ENCODE measurements at places on chromosomes 1 and 21.

- no peak for DNase-seq
These were observed 52.3 kb downstream of the C1orf198 start for GRCh38 chr1:230816018-230816417.

GRCh38 chr1:110615548-110616130 is 9.5 kb upstream of the KCNA2 start:
- peak; percentile 54 for DNase-seq

DNA sequence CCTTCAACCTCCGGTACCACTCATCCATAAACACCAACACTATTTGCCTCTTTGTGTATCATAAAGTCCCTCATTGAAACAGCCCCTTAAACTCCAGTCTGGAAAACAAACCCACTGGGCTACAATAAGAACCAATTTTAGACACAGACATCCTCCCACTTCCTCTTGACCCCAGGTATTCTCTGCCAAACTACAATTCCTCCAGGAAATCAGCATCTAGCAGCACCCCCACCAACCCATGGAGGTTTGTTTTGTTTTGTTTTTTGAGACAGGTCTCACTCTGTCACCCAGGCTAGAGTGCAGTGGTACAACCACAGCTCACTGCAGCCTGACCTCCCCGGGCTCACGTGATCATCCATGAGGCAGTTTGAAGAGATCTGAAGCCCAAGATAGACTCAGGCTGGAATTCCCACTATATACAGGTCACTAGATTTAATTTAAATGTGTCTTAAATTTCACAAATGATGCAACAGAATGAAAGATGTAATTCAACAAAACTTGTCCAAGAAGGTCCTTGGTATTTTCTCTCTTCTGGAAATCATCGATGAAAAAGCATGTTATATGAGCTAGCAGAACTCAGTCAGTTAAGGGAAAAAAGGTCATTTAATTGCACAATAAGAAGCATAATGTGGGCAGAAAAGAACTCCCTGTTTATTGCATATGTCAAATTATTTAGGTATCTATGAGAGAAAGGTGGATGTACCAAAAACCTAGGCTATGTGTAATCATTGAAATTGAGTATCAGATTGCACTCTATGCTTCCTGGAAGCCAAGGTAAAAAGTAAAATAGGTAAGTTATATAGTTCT is 30.3 kb downstream of the TCP10L start:
- DNase-seq, result no peak

DNA sequence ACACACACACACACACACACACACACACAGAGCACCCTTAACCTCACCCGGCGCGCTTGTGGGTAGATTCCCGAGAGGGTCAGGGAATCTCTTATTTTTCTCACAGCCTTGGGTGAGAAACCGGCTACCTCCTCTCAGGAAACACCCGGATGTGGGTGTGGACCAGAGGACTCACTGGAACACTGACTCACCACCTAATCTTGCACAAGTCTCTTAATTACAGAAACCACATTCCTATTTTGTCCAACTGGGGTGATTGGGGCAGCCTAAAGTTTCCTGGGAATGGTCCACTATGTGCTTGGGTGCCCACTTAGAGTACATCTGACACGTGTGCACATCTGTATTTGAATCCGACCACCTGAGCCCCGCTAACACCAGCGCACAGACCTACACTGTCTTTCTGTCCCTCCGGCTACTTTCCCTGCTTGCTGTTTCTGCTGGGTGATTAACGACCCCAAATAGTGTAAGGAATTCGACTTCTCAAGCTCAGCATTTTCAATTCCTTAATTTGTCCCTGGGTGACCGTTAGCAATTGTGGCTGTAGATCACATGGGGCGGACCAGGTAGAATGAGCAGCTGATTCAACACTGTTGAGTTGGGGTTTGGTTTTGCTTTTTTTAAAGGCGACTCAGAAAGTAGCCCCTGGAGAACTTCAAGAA is 14.0 kb upstream of the TBX15 start:
- DNase-seq, result no peak

GRCh38 chr21:46033410-46034400 is 52.1 kb downstream of the COL6A1 start:
- DNase-seq, result no peak

GRCh38 chr1:14065486-14065885 is 365.5 kb downstream of the PRDM2 start:
- DNase-seq, result no peak

GRCh38 chr1:73097917-73098316 is 815.6 kb upstream of the NEGR1 start:
- no peak for DNase-seq

GRCh38 chr1:152002960-152003359 is 9.3 kb upstream of the S100A10 start:
- DNase-seq, result no peak

GRCh38 chr1:245154429-245155271 is at the start of gene KIF26B:
TSS of gene KIF26B (plus strand) at chr1:245154985. CDS start at chr1:245155425, 440 bp downstream.
- DNase-seq, result peak; percentile 22

- no peak for DNase-seq
These were observed 569.0 kb downstream of the DPYD start for GRCh38 chr1:97351846-97352245.

DNA sequence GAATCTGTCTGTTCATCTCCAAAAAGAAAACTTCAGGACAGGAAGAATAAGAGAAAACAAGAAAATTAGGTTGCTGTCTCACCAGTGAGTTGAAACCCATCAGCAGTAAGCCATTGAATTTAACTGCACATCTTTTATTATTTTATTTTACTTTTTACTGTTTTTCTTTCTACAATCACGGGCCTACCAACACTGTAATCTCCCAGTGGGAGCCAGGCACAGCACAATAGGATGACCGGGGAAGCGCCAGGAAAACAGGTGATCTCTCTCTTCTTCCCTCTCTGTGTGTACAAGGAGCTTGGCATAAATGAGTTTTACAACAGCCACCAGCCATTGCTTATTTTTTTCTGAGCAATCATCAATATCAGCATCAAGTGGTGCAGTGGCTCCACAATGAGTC is 113.1 kb upstream of the ESRRG start:
- DNase-seq, result no peak

DNA sequence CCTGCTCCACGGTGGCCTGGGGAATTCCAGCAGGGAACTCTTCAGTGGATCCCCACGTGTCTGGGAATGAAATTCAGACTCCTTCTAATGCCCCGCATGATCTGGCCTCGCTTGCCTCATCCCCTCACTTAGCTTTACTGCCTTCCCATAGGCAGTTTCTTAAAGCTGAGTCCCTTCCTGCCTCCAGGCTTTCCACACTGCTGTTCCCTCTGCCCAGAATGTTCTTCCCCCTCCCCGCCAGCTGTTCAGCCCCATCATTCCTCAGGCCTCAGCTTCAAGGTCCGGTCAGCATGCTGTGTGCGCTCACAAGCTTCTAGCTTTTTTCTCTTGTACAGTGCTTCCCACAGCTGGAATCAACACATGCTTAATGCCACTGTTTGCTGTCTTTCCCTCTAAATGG is 54.9 kb upstream of the WASF2 start:
- no peak for DNase-seq

DNA sequence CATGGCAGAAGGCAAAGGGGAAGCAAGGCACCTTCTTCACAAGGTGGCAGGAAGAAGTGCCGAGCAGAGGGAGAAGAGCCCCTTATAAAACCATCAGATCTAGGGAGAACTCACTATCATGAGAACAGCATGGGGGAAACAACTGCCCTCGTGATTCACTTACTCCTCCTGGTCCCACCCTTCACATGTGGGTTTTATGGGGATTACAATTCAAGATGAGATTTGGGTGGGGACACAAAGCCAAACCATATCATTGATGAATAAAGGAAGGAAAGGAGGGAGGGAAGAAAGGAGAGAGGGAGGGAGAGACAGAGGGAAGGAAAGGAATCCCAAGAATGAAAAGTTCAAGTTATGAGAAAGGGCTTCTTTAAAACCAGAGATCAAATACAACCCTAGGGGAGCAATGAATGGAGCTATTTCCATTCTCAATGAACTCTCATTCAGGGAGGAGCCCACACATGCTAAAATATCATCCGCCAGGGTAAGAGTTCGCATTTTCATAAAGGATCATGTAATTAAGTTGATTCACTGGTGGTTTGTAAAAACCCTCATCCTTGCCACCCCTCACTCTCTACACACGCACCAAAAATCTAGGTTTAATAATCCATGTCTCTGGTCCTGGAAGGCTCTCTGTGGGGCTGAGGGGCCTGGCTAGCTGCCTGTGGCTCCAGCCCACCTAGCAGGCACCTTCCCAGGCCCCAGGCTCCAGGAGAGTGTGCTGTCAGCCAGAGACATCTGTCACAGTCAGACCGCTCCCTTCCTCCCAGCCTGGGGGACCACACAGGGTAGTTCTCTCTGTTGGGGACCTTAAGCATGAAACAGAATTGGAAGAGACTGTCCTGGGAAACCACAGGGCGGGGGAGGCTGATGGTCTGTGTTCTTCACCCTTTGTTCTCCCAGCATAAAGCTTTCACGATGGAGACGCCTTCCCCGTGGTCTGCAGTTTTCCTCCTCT is 94.0 kb downstream of the CCDC185 start:
- no peak for DNase-seq

- no peak for DNase-seq
These were observed 16.5 kb downstream of the S100A6 start for GRCh38 chr1:153519242-153519641.

DNA sequence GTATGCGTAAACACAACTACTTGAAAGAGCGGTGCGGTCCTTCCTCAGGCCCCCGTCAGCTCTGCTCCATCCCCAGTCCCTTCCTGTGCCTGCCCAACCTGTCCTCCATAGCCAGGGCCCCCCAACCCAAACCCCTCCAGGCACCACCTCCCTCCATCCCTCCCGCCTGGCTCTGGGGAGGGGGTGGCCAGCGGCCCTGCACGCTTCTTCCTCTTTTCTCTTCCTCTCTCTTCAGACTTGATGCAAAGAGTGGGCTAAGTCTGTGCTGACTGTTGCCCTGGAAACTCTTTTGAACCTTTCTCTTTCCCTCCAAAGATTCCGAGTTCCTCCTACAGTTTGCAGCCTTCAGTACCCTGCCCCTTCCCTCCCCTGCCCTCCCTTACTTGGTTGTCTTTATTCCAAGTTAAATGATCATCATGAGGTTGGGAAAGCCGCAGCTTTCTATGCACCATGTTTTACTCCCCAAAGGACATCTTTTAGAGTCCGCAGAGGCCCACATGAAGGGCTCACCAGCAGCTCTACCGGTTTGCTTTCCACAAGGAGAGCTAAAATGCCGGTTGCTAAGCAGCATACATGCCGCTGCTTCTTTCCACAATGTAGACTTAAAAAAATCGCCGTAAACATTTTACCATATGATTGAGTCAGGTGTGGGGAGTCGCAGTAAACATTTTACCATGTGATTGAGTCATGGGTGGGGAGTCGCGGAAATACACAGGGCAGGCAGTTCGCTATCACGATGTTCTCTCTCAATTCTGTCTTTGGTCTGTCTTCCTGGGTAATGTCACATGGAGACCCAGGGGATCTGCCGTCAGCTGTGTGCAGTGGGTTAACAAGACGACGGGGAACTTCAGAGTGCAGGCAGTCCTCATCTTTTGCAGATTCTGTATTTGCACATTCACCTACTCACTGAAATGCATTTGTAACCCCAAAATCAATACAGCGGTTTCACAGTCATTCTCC is 525.3 kb downstream of the KIF26B start:
- DNase-seq, result no peak

- DNase-seq, result peak; percentile 43
These were observed at the start of gene LRRC71 for GRCh38 chr1:156920233-156921052. TSS of gene LRRC71 (plus strand) at chr1:156920632. CDS start at chr1:156920804, 172 bp downstream.

GRCh38 chr1:58447886-58448285 is 98.6 kb downstream of the OMA1 start:
- DNase-seq, result no peak

- peak; percentile 63 for DNase-seq
These were observed 50.2 kb upstream of the TSHB start for GRCh38 chr1:114979278-114979891.

GRCh38 chr1:178393370-178393769 is 103.4 kb downstream of the CLEC20A start:
- DNase-seq, result no peak
